ENCODE measurements at places on chromosomes 3 and 15.

- H3K27ac ChIP-seq, result no peak overlapping the region
- H3K36me3 ChIP-seq, result no peaks in the 10 kb centered on the region
- no peaks in the 10 kb centered on the region for H3K4me1 ChIP-seq
- H3K27me3 ChIP-seq, result no peaks in the 10 kb centered on the region
Observed at GRCh38 chr3:62559831-62560445, 186.6 kb upstream of the FEZF2 start.

DNA sequence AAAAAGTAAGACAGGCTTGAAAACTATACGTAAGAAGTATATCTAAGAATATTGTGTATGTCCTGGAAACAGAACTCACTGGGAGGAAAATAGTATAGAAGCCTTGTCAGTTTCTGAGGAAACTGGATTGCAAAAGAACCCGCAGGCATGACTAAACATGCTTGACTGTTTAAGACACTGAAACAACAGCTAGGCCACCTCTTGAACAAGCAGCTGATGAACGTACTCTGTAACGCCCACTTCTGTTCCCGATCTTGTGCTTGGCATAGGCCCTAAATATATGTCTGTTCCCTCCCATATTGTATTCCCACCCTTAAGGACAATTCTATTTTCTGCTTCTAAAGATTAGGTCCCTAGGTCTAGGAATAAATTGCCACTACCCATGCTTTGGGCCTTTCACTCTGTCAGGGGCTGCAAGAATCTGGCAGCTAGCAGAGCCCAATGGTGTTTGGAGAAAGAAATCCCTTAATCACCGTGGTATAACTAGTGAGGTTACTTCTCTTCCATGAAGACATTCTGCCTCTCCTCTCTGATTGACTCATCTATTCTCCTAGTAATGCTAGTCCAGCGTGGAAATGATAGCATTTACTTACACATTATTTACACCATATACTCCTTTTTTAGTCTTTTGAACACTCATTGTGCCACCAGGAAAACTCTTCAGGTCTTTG lies 46.2 kb downstream of the CD200 start:
- H3K27ac ChIP-seq, result no peak overlapping the region
- no peaks in the 10 kb centered on the region for H3K27me3 ChIP-seq
- H3K4me1 ChIP-seq, result no peaks in the 10 kb centered on the region
- no peak overlapping the region for H3K4me3 ChIP-seq

DNA sequence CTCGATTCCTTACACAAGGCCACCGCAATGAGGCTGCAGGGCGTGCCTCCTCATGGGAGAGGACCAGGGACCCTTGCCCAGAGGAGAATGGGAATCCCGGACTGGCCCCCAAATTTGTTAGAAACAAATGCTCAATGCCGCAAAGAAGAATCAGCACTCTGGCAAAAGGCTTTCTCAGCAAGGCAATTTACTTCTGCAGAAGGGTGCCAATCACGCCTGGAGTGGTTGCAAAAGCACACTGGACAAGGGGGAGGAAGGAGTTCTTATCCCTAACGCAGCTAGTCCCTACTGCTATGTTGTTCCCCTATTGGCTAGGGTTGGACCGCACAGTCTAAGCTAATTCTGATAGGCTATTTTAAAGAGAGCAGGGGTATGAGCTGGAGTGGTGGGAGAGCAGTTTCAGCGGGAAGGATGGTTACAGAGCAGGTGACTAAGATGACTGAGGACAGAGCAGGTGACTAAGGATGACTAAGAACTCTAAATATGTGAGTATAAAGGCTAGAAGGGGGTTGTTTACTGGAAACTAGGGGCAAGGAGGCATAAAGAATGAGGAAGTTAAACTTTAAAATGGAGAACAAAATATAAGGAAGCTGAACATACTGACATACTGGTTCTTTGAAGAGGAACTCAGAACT lies 48.5 kb downstream of the KATNBL1 start:
- H3K27ac ChIP-seq, result no peak overlapping the region
- no peaks in the 10 kb centered on the region for H3K36me3 ChIP-seq
- no peaks in the 10 kb centered on the region for H3K27me3 ChIP-seq
- H3K4me1 ChIP-seq, result no peaks in the 10 kb centered on the region
- H3K4me3 ChIP-seq, result no peak overlapping the region
- no peak for DNase-seq

GRCh38 chr15:94352636-94353487 lies 121.5 kb downstream of the MCTP2 start:
- H3K36me3 ChIP-seq, result no peaks in the 10 kb centered on the region
- no peaks in the 10 kb centered on the region for H3K27me3 ChIP-seq
- no peak overlapping the region for H3K4me3 ChIP-seq

DNA sequence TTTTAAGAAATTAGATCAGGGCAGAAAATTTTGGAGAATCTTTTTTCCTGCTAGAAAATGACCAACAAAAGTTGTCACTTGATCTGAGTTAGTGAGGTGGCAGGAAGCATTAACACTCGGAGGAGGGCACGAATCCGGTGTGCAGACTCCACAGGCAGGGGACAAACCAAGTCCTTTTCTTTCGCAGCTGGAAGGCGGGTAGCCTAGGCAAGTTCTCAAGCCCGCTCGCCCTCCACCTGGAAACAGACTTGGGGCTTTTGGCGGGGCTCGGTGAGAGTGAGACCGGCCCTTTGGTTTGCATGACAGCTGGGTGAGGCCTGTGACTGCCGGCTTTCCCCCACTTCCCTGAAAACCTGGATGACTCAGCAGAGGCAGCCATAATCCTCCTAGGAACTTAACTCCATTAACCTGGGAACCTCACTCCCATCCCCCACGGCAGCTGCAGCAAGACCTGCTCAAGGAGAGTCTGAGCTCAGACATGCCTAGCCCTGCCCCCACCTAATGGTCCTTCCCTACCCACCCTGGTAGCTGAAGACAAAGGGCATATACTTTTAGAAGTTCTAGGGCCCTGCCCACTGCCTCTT lies 134.8 kb downstream of the MFSD1 start:
- H3K36me3 ChIP-seq, result no peaks in the 10 kb centered on the region
- no peak overlapping the region for H3K27ac ChIP-seq
- H3K27me3 ChIP-seq, result no peaks in the 10 kb centered on the region
- DNase-seq, result no peak

DNA sequence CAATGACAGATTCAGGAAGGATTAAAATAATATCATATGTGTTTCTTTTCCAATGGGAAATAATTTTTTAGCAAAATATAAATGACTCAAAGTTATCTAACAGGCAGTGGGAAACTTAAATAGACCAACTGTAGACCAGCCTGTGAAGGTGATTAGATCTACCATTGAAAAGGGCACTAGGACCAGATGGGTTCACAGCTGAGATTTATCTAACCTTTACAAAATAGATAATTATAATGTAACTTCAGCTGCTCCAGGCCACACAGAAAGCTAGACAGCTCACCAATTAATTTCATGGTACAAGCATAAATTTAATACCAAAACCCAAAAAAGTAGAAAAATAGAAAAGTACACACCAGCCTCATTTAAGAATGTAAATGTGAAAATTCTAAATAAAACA lies 240.4 kb upstream of the MRPL3 start:
- no peak for DNase-seq
- no peak overlapping the region for H3K27ac ChIP-seq
- no peak overlapping the region for H3K4me3 ChIP-seq
- no peaks in the 10 kb centered on the region for H3K4me1 ChIP-seq
- H3K27me3 ChIP-seq, result no peaks in the 10 kb centered on the region

DNA sequence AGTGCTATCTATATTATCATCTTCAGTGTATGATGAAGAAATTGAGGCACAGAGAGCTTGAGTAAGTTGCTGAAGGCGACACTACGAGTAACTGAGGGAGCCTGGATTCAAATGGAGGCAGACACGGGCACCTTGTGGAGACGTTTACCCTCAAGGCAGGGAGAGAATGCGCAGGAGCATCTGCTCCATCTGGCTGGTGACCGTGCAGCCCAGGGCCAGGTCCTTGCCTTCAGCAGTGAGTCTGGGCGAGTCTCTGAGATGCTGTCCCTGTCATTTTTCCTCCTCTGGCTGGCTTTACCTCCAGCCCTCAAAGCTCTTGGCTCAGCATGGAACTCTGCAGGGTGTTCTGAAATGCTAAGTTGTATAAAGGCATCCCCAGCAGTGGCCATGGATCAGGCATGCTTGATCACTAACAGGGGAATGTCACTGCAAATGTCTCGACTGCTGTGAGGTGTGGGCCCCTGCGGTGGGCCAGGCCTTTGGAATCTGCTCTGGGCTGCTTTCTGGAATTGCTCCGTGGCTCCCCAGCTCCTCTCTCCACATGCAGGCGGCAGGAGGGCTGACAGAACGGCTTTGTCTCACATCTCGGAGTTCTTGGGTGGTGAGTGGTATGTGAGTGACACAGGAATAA lies 19.7 kb downstream of the SPSB4 start:
- no peak for DNase-seq
- H3K36me3 ChIP-seq, result no peaks in the 10 kb centered on the region
- H3K4me1 ChIP-seq, result no peaks in the 10 kb centered on the region
- H3K4me3 ChIP-seq, result no peak overlapping the region
- H3K27ac ChIP-seq, result no peak overlapping the region

- DNase-seq, result no peak
- no peaks in the 10 kb centered on the region for H3K36me3 ChIP-seq
- no peak overlapping the region for H3K27ac ChIP-seq
- no peak overlapping the region for H3K4me3 ChIP-seq
- H3K27me3 ChIP-seq, result no peaks in the 10 kb centered on the region
- peaks cover 3% of the 10 kb centered on the region for H3K4me1 ChIP-seq
Observed at GRCh38 chr3:59751606-59752005, 701.8 kb upstream of the CFAP20DC start.

- no peaks in the 10 kb centered on the region for H3K27me3 ChIP-seq
- no peaks in the 10 kb centered on the region for H3K36me3 ChIP-seq
- no peak overlapping the region for H3K4me3 ChIP-seq
- DNase-seq, result no peak
- no peak overlapping the region for H3K27ac ChIP-seq
- no peaks in the 10 kb centered on the region for H3K4me1 ChIP-seq
Observed at GRCh38 chr3:56688191-56688590, 5.1 kb upstream of the TASOR start.

DNA sequence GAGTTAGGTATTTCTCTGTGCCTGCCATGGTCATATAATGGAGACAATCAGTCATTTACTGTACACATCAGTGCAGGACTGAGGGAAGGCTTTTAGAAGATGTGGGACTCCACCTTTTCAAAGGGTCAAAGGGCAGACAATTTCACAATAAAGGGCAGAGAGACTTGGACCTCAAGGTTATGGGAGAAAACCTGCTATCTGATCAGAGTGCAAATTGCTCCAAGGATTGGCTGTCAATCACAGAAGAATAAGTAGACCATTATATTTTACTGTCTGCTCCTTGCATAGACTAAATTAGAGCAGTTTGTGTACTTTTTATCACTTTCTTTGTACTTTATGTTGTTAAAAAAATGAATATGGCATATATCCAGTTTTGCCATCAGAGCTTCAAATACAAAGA lies 314.9 kb upstream of the ATP11B start:
- no peaks in the 10 kb centered on the region for H3K27me3 ChIP-seq
- H3K4me1 ChIP-seq, result no peaks in the 10 kb centered on the region
- no peak overlapping the region for H3K4me3 ChIP-seq
- no peak for DNase-seq
- no peak overlapping the region for H3K27ac ChIP-seq

GRCh38 chr3:148513096-148513543 lies 184.6 kb upstream of the AGTR1 start:
- no peak overlapping the region for H3K27ac ChIP-seq
- no peaks in the 10 kb centered on the region for H3K4me1 ChIP-seq
- H3K36me3 ChIP-seq, result no peaks in the 10 kb centered on the region
- H3K4me3 ChIP-seq, result no peak overlapping the region

GRCh38 chr15:43867096-43867495 lies 40.3 kb downstream of the WDR76 start:
- DNase-seq, result no peak
- H3K4me1 ChIP-seq, result no peaks in the 10 kb centered on the region
- no peak overlapping the region for H3K27ac ChIP-seq
- no peaks in the 10 kb centered on the region for H3K36me3 ChIP-seq
- H3K27me3 ChIP-seq, result no peaks in the 10 kb centered on the region

DNA sequence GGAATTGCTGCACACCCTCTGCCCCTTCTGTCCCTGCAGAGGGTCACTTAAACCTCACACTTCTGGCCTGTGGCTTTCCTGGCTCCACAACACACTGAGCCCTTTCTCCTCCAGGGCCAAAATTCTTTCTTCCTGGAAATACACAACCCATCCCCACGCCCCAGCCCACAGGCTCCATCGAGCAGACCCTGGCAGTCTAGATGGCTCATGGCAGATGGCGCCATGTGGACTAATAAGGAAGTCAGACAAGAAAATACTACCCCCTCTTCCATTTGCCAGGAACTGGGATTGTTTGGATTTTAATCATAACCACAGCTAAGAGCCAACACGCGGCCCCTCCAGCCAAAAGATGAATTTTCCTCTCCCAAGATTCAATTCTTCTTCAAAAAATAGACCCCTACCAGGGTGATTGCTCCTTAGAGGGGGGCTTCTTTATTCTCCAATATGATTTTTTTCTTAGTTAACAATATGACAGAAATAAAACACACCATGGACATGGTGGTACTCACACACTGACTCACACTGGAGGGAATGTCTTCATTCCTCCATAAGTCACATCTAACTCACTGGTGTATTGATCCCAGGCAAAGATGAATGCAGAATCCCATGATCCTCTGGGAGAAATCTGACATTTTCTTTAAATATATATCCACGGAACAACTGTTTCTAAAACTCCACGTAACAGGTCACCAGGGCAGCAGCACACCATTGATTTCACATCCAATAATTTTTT lies 111.5 kb downstream of the NTRK3 start:
- no peaks in the 10 kb centered on the region for H3K36me3 ChIP-seq
- no peak overlapping the region for H3K4me3 ChIP-seq
- no peaks in the 10 kb centered on the region for H3K27me3 ChIP-seq
- DNase-seq, result no peak
- H3K4me1 ChIP-seq, result no peaks in the 10 kb centered on the region

DNA sequence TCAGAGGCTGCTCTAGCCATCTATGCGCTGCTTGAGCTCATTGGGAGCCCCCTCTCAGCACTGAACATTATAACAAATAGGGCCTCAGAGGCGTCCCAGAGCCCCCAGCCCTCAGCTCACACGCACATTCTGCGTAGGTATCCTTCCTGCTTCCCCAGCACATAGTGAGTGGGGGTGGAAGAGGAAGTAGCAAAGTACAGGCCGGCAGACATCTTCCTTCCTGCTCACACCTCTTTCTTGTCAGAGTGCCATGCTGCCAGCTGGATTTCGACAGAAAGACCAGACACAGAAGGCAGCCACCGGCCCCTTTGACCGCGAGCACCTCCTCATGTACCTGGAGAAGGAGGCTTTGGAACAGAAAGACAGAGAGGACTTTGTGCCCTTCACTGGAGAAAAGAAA lies 16.6 kb downstream of the TMOD2 start:
- H3K27me3 ChIP-seq, result no peaks in the 10 kb centered on the region
- H3K4me3 ChIP-seq, result no peak overlapping the region
- no peaks in the 10 kb centered on the region for H3K36me3 ChIP-seq

Measured in ovary (tissue), 10 donors.